ENCODE measurements at places on chromosomes 12 and 14.
A peak's percentile ranks its signal among the peaks of the same experiment; 100 is the strongest.

DNA sequence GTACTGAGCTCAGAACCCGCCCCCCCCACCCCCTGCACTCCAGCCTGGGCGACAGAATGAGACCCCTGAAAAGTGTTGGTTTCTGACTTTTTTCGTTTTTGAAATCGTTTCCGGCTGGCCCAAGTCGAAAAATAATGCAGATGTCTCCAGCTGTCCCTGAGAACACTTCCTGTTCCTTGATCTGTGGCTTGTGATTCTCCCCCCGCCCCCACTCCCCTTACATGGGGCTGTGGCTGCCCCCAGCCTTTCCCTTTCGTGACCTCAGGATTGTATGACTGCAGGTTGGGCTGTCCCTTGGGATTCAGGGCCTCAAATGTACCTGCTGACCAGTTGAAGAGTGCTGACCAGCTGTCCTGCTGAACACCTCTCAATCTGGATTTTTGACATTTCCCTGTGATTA is 34.1 kb downstream of the NOC4L start:
- peaks cover 19% of the 10 kb centered on the region for H3K4me1 ChIP-seq
- DNase-seq = no peak
- H3K36me3 ChIP-seq = no peaks in the 10 kb centered on the region
- H3K4me3 ChIP-seq = no peak overlapping the region
- no peaks in the 10 kb centered on the region for H3K27me3 ChIP-seq

- no peaks in the 10 kb centered on the region for H3K36me3 ChIP-seq
- peaks cover 18% of the 10 kb centered on the region for H3K4me1 ChIP-seq
- DNase-seq = no peak
Measured at GRCh38 chr12:116257215-116257614, 20.3 kb downstream of the MED13L start.

DNA sequence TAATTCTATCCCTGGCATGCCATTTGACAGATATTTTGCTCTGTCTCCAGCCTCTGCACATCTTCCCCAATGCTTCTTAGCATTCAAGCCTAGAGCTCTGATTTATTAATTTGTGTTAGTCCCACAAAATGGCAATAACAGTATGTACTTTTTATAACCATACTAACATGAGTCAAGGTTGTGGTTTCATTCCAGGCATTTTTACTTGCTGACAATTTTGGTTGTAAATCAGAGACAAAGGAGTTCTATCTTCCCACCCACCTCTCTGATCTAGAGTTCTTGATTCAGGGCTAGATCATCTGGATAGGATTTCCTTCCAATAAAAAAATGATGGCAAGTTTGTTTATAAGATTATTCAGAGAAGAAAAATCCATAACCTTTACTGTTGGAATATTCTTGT is 18.5 kb upstream of the CISTR start:
- DNase-seq = no peak
- no peak overlapping the region for H3K27ac ChIP-seq
- H3K36me3 ChIP-seq = no peaks in the 10 kb centered on the region
- no peaks in the 10 kb centered on the region for H3K27me3 ChIP-seq
- no peak overlapping the region for H3K4me3 ChIP-seq

DNA sequence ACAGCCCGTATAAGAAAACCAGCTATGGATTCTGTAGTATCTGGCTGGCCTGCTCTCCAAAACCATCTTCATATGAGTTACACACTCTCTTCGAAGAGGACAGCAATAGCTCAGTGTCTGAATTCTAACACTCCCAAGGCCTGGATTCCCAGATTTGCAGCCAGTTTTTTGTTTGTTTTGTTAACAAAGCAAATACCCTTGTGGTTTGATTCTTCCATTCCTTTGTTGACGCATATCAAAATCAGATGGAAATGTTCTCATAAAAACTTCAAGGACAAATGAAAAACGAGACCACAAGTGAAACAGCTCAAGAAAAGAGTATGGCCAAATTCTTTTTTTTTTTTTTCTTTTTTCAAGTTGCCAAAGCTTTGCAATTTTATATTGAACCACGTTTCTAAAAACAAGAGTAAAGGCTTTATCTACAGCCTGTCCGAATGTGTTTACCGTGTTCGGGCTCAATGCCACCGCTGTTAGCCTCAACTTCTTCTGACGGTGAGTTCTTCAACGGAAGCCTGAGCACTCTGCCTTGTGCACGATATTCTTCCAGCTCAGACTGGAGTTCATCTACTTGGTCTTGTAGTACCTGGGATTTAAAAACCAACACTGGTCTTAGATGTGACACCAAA is 67.5 kb downstream of the NIN start:
- peaks cover 2% of the 10 kb centered on the region for H3K36me3 ChIP-seq
- H3K27ac ChIP-seq = no peak overlapping the region
- no peak overlapping the region for H3K4me3 ChIP-seq
- no peaks in the 10 kb centered on the region for H3K27me3 ChIP-seq
- no peak for DNase-seq

DNA sequence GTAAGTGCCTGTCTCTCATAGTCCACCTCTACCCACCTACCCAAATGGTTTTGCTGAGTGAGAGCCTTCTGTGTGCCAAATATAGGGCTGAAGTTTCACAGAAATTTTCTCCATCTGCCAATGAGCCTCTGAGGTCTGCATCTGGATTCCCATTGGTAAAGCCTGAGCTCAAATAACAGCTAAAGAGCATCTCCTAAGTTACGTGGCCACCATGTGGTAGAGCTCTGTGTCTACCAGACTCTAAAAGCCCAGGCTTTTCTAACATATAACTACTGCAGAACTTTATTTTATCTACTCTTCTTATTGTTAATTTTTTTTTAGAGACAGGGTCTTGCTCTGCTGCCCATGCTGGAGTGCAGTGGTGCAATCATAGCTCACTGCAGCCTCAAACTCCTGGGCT is 16.0 kb downstream of the AMDHD1 start:
- H3K4me1 ChIP-seq = no peaks in the 10 kb centered on the region
- H3K4me3 ChIP-seq = no peak overlapping the region
- no peak overlapping the region for H3K27ac ChIP-seq
- H3K27me3 ChIP-seq = no peaks in the 10 kb centered on the region

- no peaks in the 10 kb centered on the region for H3K27me3 ChIP-seq
- peak overlapping the region; percentile 99 for H3K27ac ChIP-seq
- peak overlapping the region; percentile 97 for H3K4me3 ChIP-seq
- peaks cover 52% of the 10 kb centered on the region for H3K4me1 ChIP-seq
- no peak for DNase-seq
Measured at GRCh38 chr12:76765598-76765997, 1.7 kb downstream of the ZDHHC17 start.

GRCh38 chr12:84891106-84891838 is 21.3 kb downstream of the SLC6A15 start:
- H3K27ac ChIP-seq = no peak overlapping the region
- no peak overlapping the region for H3K4me3 ChIP-seq
- no peaks in the 10 kb centered on the region for H3K36me3 ChIP-seq
- no peaks in the 10 kb centered on the region for H3K27me3 ChIP-seq
- H3K4me1 ChIP-seq = no peaks in the 10 kb centered on the region

GRCh38 chr12:132328282-132329029 is 933 bp downstream of the GALNT9 start:
- peaks cover 100% of the 10 kb centered on the region for H3K27me3 ChIP-seq
- H3K36me3 ChIP-seq = no peaks in the 10 kb centered on the region
- no peak overlapping the region for H3K27ac ChIP-seq

GRCh38 chr12:47709671-47710070 is 3.8 kb upstream of the RPAP3 start:
- H3K27me3 ChIP-seq = no peaks in the 10 kb centered on the region
- DNase-seq = no peak
- no peak overlapping the region for H3K27ac ChIP-seq
- H3K36me3 ChIP-seq = no peaks in the 10 kb centered on the region
- H3K4me3 ChIP-seq = no peak overlapping the region

DNA sequence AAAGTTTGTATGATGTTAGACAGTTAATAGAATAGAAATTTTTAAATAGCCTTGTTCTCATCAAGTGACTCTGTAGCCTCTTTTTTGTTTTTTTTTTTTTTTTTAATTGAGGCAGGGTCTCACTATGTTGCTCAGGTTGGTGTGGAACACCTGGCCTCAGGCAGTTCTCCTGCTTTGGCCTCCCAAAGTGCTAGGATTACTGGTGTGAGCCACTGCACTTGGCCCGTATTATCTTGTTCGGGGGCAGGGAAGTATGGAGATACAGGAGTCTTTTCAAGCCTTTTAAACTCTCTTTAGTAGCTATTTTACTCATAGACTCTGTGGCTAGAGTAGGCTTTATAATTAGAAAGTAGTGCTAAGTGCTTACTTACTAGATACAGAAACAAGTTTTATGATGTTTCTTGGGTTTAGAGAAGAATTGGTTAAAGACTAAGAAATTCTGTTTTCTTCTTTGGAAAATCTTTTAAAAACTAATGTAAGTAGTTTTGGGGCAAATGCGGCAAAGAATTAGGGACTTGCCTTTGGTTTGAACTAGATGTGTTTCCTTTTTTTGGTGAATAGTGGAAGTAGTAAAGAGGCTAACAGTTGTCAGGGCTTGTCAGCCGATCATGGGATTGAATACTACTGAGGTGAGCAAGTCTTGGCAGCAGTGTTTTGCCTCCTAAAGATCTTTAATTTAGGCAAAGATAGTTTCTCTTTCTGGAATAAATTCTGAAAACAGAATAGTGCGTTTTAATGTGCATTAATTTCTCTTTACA is 31.3 kb downstream of the FBXO34 start:
- peaks cover 11% of the 10 kb centered on the region for H3K36me3 ChIP-seq
- no peak for DNase-seq
- no peak overlapping the region for H3K4me3 ChIP-seq
- H3K27me3 ChIP-seq = no peaks in the 10 kb centered on the region
- peaks cover 45% of the 10 kb centered on the region for H3K4me1 ChIP-seq

- DNase-seq = no peak
- no peaks in the 10 kb centered on the region for H3K36me3 ChIP-seq
- peaks cover 3% of the 10 kb centered on the region for H3K4me1 ChIP-seq
- no peak overlapping the region for H3K4me3 ChIP-seq
- H3K27ac ChIP-seq = no peak overlapping the region
Measured at GRCh38 chr12:92300777-92301176, 155.1 kb upstream of the BTG1 start.

DNA sequence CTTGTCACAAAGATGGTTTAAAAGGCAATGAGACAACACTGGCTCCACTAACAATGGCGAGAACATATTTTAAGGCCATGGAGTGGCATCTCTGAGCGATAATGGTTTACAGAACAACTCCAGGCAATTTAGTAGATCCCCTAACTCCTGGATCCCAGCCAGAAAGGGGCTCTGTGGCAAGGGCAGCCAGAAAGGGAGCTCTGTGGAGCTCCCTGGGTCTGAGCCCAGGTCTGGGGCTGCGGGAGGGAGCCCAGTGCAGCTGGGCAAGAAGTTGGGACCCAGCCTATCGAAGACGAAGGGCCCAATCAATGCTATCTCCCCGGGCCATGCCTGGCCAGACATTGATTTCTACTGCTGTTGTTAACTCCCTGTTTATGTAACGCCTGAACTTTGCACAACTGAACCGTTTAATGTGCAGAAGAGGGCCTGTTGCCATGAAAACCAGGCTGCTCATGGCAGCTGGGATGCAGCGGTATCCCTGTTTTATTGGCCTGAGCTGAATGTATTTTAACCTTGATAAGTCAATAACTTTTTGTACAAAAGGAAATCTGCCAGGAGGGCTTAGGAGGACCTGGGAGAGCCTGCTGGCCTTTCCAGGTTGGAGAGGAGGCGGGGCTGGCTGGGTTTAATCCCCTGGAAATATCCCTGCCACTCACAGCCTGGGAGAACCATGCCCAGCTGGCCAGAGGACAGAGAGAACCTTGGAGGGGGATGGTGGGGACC is 6.7 kb upstream of the FAM222A start:
- no peak overlapping the region for H3K27ac ChIP-seq
- H3K27me3 ChIP-seq = no peaks in the 10 kb centered on the region
- DNase-seq = no peak
- no peak overlapping the region for H3K4me3 ChIP-seq
- H3K36me3 ChIP-seq = no peaks in the 10 kb centered on the region

DNA sequence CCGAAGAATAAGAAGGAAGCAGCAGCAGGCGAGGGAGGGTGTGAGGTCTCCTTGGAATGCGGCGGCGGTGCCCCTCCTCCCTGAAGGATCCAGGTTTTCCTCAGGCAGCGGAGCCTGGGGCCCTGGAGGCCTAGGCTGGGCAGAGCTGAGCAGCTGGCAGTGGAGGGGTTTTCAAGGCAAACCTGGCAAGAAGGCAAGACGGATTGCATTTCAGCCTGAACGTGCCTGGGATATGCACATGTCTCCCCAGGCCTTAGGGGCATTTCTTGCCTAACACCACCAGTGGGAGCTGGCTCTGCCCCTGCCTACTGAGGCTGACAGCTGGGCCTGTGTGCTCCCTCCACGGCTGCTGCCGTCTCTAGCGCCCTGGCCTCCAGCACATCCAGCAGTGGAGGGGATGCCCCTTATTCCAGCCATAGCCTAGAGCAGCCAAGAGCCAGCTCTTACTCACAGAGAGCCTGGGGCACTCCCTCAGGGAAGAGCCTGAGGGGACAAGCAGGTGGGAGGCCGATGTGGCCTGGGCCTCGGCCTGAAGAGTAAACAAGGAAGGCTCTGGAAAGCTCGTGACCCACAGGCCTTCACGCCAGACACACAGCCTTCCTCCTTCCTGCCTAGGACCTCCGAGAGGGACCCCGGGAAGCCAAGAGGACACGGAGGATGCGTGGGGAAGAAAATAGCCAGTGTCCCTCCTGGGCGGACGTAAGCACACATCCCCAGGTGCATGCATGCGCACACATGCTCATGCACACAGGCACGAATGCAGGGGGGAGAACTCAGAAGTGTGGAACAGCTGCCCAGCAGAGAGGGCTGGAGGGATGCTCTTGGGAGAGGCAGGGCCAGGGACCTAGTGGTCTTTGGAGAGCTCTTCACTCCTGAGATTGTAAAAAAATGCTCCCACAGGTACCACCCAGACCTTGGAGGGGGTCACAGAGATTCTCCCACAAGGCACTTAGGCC is 23.0 kb upstream of the EIF2B2 start:
- no peaks in the 10 kb centered on the region for H3K36me3 ChIP-seq
- no peaks in the 10 kb centered on the region for H3K27me3 ChIP-seq
- peaks cover 3% of the 10 kb centered on the region for H3K4me1 ChIP-seq
- no peak overlapping the region for H3K4me3 ChIP-seq
- peak overlapping the region; percentile 63 for H3K27ac ChIP-seq

DNA sequence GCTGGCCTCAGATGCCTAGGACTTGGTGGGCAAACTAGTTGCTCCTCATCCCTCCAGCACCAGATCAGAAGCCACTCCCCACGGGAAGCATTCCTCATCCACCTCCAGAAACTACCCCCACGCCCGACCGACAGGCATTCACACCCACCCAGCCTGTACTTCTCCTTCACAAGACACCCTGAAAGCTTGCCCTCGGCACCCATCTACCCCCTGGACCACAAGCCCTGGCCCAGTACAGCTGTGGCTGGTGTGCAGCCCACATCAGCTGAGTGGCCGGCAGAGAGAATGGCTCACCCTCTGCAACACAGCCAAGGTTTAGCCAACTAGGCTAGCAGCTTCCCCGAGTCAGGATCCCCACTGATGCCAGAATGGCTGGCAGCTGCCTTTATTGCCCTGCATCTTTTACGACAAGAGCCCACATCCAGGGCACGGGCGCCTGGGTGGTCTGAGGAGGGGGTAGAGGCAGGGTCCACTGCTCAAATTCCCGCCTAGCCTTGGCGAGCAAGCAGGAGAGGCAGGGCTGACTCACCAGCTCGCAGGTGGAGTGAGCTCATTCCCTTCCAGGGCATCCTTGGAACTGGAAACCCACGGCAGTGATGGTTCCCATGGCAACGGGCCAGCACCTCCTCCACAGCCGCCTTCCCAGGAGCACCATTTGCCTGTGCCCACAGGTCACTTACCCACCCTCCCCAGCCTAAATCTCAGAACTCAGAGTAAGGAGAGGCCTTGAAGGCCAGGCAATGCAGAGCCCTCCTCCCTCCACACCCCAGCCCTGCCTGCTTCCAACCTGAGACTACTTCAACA is 17.1 kb downstream of the ACTN1 start:
- H3K4me3 ChIP-seq = no peak overlapping the region
- H3K36me3 ChIP-seq = no peaks in the 10 kb centered on the region
- no peak for DNase-seq
- peaks cover 48% of the 10 kb centered on the region for H3K4me1 ChIP-seq
